HT-29 (cell line): ENCODE measurements at places on chromosomes 6 and 20. TPM values are rescaled to one million over a fixed set of nuclear protein-coding genes. Genes with fewer than 3 reads are reported as not detected.

The RBM24 gene
- total RNA-seq, result not detected in 2 replicates

- DNase-seq, result no peak
Measured at GRCh38 chr20:45893831-45894230, 2.7 kb downstream of the CTSA start.

- DNase-seq, result no peak
Measured at GRCh38 chr20:10551732-10552724, 116.9 kb downstream of the SLX4IP start.

The NAA20 gene
- total RNA-seq, result 49.4 and 50.9 TPM in 2 replicates

The TXLNB gene
- not detected in 2 replicates for total RNA-seq

- DNase-seq, result peak; percentile 98
Measured at GRCh38 chr20:50169329-50169823, 15.9 kb upstream of the PEDS1 start.

The ADGRB3 gene
- not detected in 2 replicates for total RNA-seq

GRCh38 chr6:156989159-156989806 lies 212.1 kb downstream of the ARID1B start:
- no peak for DNase-seq

- no peak for DNase-seq
Measured at GRCh38 chr20:45905505-45906079, 6.4 kb downstream of the PLTP start.

The REM1 gene
- not detected in 2 replicates for total RNA-seq

DNA sequence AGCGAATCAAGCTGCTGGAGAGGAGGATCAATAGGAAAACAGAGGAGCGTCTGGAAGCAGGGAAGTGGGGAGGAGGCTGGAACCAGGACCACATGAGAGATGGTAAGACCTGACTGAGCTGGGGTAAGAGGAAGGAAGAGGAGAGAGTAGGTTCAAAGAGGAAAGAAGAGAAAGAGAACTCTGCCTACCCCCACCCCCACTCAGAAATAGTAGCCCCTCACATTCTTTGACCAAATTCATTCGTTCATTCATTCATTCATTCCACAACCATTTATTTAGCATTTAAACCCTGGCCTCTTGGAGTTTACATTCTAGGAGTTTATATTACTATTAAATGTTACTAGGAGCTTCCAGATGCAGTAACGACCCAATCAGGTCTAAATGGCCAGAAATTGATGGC lies 15.8 kb upstream of the HCK start:
- DNase-seq, result no peak

DNA sequence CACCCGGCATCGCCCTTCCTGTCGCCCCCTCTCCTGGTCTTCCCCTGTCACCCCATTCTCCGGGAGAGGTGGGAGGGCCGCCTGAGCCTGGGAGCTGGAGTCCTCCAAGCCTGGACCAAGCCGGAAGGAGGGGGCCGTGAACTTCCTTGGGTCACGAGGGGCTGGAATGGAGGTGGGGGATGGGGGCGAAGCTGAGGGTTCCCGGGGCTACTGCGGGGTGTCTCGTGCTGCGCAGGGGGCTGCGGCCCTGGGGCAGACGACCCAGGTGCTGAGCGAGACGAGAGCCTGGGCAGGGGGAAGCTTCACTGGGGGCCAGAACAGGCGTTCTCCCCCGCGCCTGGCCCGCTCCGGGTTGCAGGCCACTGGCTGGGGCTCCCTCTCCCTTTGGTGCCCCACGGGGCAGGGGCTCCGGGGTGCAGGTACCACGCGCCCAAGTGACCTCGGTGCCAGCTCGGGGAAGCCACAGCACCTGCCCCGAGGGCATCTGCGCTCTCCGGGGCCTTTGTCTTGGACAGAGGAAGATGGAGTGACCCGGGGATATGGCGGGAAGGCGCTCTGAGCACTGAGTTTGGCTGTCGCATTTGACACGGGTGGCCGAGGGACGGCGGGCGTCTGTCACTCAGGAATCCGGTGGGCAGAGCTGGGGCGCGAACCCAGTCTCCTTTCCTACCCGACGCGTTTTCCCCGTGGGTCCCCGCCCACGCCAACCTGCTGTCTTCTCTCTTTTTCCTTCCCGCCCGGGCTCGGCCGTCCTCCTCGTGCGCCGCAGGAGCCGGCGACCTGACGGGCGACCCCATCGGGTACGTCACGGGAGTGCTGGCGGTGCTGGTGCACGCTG lies 1.2 kb downstream of the SLC35D3 start:
- DNase-seq, result no peak

The MMP24OS gene
- total RNA-seq, result 31.6 and 40.1 TPM in 2 replicates

DNA sequence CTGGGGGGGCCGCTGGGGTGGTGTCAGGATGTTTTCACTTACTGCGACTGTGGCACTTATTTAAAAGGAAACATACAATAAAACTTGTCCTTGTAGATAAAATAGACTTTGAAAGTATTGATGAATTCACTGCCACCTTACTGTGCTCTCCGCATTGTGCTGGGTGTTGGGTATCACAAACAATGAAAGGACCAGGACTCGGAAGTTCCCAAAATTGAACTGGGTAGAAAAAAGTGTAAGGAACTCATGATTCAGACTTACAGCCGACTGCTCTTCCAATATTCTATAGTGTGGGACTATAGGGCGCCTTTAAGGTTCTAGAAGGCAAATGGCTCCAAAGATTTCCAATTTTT lies 32.1 kb upstream of the ID4 start:
- peak; percentile 45 for DNase-seq

DNA sequence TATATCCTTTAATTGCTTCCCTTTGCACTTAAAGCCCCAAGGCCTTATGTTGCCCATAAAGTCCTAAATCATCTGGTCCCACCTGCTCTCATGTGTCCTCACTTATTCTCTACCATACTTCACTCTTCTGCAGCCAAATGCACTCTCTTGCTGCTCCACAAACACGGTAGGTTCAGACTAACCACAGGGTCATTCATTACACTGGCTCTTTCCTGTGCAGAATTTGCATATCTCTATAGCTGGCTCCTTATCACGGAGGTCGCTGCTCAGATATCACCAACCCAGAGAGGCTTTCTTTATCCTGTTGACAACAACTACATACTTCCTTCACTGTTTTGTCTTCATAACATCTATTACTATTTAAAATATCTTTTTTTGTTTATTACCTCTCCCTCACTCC lies 86.8 kb downstream of the MOXD1 start:
- DNase-seq, result no peak

The ZC2HC1B gene
- not detected in 2 replicates for total RNA-seq
